ENCODE measurements at places on chromosomes 6 and 20.

- DNase-seq, result no peak
Measured at GRCh38 chr6:73929405-73929804, 233.4 kb downstream of the CD109 start.

- DNase-seq, result no peak
Measured at GRCh38 chr20:32509639-32510066, 75.5 kb downstream of the NOL4L start.

DNA sequence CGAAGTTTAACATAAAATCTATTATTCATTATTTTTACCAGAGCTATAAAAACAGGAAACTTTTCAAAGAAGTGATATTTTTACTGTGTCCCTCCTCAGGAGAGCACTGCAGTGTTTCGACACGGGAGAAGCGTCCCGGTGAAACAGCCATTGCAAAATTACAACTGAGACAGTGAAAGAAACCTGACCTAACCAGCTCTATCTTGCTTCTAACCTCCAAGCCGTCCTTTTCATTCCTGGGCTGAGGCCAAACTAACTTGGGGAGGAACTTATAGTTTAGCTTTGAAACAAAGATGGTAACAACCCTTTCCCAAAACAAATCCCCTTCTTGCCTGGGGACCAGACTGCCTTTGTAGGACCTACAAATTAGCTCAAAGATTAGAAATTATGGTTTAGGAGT, 79.2 kb downstream of the WDR27 start:
- DNase-seq, result no peak

- DNase-seq, result no peak
Measured at GRCh38 chr20:41567615-41568014, 50.6 kb downstream of the CHD6 start.

DNA sequence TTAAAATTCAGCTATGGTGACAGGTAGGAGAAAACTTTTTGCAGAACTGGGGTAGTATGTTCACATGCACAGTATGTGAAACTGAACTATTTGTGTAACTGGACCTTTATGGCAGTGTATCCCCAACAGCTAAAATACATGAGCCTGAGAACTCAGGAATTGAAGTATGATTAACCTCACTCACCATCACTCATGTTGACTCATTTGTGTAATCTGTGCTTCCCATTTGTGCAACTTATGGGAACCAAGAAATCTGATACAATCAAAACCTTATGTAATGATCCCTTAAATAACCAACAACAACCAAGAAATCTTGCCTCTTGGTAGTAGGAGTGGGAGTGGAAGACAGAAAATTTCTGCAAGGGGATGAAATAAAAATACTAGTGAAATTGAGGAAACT, 674.9 kb downstream of the HDGFL1 start:
- DNase-seq, result peak; percentile 63

DNA sequence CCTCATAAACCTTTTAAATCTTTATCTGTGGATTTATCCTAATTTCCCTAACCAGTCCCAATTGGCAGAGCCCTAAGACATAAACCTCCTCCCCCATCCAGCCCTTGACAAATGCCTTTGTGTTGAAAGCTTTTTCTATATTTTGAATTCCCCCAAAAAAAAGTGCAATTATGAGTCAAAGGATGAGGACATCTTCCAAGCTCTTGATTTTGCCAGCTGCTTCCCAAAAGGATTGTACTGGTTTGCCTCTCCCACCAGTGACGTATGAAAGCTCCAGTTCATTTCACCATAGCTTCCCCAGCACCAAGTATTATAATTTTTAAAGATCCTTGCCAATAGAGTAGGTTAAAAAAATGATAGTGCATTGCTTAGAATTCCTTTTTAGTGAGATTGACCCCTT, 38.9 kb downstream of the SIRPA start:
- no peak for DNase-seq

GRCh38 chr6:36979347-36979742, 6.7 kb downstream of the MTCH1 start:
- DNase-seq, result no peak

DNA sequence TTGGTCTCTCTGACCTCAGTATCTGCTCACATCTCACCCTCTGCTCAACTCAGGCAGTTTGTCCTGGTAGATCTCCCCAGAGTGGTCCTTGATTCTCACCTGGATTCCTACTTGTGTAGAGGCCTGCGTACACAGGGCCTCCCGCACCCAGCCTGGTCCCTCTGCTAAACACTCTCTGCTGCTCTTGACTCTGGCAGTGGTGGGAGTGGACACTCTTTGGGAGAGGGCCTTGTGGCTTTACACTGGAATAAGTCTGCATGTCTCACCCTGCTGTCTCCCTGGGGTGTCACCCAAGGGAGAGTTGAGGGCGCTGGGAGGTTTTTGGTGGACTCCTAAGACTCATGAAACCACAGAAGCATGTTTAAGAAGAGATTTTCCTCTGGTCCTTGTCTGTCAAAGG, 57.3 kb upstream of the ECI2 start:
- DNase-seq, result no peak

DNA sequence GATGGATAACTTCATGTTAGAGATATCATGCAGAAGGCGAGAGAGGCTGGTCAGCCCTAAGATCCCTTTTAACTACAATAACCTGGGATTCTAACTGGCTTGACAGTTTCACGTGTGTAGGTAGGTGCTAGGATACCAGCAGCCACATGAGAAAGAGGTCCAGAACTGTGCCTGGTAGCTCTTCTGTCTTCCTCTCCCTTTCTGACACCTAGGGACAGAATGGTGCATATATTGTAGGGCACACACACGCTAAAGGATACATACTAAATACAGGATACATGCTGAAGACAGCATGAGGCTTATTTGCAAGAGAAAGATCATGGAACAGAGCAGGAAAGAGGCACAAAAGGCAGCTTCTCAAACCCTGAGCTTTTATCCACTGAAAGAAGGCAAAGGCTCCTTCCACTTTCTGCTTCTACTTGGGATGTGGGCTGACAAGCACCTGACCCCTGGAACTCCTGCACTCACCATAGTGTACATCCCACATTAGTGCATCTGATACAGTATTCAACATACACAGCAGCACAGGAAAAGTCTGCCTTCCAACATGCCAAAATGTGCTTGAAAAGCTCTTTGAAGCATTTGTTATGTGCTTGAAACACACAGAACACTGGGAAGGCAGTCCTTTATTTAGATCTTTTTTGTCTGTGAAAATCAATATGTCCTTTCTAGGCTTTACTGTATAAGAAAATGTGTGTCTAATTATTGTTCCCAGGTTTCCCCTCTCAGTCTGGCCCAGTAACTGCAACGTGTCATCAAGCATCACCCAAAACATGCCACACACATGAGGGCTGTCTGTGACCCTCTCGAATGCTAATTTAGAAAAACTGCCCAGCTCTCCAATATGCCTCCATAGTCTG, 3.2 kb downstream of the SLC22A23 start:
- DNase-seq, result no peak

DNA sequence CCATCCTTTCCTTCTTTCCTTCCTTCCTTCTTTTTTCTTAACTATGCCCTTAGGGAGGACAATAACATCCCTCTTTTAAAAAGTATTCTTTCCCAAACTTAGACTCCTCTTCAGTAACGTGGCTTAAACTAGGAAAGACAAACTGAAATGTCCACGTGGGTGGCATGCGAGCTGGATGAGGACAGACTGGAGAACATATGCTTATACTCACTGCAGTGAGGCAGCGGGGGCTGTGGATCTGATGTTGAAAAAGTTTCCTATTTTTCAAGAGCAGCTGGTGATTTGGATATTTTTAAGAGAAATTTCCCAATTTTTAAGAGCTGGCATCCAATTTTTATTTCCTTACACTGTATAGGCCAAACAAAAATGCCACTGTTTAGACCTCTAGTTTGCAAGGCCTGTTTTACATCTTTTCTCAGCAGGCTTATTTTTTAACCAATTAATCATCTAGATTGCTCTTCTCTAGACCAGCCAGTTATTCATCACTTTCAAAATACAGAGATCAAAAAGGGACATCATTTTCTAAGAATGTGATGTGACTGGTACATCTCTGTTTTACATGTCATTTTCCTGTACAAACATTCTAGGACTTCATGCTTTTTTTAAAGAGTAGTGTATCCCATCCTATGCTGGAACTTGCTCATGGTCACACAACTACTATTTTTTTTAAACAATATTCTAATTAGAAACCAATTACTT, 226.5 kb downstream of the BTBD9 start:
- DNase-seq, result no peak

- no peak for DNase-seq
Measured at GRCh38 chr20:16477632-16478031, 95.6 kb downstream of the KIF16B start.

- DNase-seq, result no peak
Measured at GRCh38 chr20:33103556-33103955, 24.1 kb downstream of the BPIFB4 start.

DNA sequence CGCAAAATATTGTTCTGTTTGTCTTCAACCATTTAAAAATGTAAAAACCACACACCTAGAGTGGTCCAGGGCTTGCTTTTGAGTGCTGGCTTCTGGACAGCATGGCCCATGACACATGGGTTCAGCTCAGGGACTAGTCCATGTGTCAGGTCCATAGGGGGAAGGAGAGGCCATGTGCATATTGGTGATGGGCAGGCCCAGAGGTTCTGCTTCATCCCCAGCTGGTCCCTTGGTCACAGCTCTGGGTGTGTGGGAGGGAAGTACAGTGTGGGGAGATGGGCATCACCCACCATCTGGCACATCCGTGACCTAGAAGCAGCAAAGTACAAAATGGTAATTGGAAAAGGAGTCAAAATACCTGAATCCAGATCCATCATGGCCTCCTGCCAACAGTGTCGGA, 50.7 kb downstream of the STK35 start:
- no peak for DNase-seq

- DNase-seq, result no peak
Measured at GRCh38 chr20:13105864-13106457, 97.2 kb downstream of the SPTLC3 start.

- DNase-seq, result no peak
Measured at GRCh38 chr6:8814440-8815000, 379.2 kb upstream of the SLC35B3 start.

- no peak for DNase-seq
Measured at GRCh38 chr6:41887331-41887751, 7.8 kb downstream of the USP49 start.

DNA sequence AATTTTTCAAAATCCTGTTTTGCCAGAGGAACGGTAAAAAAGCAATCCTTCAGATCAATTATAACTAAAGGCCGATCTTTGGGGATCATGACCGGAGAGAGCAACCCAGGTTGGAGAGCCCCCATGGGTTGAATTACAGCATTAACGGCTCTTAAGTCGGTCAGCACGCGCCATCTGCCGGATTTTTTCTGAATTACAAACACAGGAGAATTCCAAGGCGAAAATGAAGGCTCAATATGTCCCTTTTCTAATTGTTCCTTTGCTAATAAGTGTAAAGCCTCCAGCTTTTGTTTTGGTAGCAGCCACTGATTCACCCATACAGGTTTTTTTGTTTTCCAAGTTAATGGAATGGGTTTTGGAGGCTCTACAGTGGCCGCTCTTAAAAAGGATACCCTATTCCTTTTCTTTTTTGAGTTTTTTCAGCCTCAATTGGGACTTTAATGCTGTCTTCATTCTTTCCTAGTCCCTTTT, 16.9 kb upstream of the PTCRA start:
- no peak for DNase-seq

- DNase-seq, result no peak
Measured at GRCh38 chr6:122654012-122654411, 43.8 kb downstream of the PKIB start.

DNA sequence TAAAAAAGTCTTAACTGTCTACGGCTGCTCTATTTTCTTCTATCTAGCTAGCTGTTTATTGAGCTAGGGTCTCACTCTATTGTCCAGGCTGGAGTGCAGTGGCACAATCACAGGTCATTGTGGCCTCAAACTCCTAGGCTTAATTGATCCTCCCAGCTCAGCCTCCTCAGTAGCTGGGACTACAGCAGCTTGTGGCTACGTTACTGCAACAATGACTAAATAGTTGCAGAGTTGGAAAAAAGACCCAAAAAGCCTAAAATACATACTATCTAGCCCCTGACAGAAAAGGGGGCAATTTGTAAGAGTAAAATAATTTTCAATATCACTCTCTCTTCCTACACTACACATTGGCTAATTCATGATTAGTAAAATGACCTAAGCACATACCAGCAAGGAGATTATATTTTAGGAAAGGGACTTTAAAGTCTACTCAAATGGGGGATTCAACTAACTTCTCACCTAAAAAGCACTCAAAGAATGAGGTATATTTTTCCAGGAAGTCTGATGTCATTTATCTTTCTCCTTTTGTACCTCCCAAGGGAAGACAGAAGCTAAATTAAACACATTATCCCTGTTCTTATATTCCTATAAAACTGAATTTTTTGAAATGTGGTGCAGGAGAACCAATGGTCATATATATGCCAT, 82.8 kb downstream of the ZMYND8 start:
- no peak for DNase-seq

DNA sequence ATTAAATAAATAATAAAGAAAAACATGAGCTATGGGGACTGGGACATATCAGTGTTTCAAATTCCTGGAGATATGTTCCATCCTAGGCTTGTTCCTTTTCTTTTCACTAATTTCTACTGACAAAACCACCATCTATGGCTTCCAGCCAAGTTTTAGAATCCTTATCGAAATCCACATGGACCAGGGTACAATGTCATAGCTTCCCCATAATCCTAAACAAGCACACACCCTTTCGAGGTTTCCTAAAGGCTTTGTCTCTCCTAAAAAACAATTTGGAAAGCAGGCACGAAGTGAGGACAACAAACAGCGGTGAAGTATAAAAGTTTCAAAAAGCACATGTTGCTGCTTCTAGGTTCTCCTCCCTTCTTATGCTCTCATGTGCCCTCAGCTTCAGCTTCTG, 13.3 kb upstream of the DST start:
- DNase-seq, result no peak

GRCh38 chr6:25481267-25481666, 170.7 kb upstream of the SCGN start:
- DNase-seq, result no peak

DNA sequence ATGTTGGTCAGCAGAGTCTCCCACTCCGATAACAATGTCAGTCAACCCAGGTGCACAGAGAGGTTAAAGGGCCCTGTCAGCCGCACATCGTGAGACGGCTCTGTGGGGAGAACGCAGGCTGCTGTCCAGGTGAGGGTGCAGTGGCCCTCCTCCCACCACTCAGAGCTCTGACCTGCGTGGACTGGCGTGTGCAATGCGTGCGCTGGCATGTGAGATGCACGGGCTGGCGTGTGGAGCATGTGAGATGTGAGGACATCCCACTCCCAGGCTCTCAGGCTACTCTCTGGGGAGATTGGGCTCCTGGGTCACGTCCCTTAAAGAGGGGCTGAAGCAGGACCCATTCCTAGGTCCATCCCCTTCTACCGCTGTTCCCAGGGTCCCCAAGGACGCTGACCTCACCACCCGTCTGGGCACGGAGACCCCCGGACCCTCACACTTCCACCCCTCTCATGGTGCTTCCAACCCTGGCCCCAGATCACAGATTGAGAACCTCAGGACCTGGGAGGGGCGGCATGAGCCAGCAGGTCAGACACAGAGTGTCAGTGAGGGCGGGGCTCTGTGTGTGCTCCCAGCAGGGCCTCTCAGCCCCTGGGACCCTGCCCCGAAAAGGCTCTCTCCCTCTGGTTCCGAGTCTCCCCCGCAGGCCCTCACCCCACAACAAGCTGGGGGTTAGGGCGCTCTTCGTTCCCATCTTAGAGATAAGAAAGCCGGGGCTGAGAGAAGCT, 8.6 kb upstream of the FRMD1 start:
- DNase-seq, result no peak

Measured in brain pericyte (primary cell).